Caki2 (cell line): ENCODE measurements at places on chromosomes 12 and 14.

GRCh38 chr12:52277486-52278245, 3.2 kb downstream of the KRT86 start:
- DNase-seq: no peak

- no peak for DNase-seq
These were observed 7.8 kb downstream of the PGF start for GRCh38 chr14:74947353-74948227.

DNA sequence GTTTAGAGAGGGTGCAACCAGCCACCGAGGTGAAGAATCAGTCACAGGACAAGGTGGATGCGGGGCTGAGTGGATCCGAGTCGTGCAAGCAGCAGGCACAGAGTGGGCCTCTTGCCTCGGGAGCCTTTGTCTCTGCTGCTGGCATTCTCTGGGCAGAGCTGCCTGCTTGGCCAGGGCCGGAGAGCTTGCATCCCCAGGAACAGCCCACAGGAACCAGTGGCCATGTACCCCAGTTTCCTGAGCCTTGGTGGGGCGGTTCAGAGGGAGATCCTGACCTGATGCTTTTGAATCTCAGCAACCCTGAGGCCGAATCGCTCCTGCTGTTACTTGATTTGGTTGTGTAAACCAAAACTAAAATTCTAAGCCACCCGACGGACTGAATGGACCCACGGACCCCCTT, 50.1 kb upstream of the EIF5 start:
- no peak for DNase-seq

GRCh38 chr12:122976648-122976975, 1.6 kb downstream of the OGFOD2 start:
- DNase-seq: no peak

DNA sequence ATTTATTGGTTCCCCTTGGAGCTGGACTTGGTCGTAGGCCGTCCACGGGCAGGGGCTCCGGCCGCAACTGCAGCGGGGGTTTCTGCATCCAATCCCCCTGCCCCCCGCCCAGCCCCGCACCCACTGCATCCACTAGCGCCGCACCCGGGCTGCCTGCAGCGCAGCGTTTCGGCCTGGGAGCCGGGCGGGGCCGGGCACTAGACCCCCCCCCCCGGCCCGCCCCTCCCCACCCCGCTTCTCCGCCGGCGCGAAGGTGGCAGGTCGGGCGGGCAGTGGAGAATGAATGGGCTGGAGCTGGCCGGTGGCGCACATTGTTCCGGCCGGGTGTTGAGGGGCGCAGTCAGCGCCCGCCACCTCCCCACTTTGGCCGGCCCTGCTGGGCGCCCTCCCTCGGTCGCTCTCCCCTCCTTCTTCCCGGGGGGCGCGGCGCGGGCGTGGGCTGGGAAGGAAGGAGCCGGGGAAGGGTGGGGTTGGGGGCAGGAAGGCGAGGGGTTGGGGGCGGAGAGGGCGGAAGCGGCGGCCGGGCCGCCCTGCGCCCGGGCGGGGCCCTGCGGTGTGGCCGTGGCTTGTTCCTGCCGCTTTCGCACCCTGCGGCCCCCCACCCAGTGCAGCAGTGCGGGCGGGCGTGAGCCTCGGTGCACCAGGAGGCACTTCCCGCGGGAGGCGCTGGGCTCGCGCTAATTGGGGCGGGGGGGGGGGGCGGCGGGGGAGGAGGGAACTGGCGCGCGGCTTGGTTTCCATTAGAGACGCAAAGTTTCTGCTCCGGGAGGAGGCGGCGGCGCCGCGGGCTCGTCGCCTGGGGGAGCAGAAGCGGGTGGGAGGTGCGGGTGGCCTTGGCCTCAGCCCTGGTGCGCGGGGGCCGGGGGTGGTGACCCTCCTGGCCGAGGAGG, 841 bp downstream of the CALM1 start:
- peak; percentile 51 for DNase-seq

DNA sequence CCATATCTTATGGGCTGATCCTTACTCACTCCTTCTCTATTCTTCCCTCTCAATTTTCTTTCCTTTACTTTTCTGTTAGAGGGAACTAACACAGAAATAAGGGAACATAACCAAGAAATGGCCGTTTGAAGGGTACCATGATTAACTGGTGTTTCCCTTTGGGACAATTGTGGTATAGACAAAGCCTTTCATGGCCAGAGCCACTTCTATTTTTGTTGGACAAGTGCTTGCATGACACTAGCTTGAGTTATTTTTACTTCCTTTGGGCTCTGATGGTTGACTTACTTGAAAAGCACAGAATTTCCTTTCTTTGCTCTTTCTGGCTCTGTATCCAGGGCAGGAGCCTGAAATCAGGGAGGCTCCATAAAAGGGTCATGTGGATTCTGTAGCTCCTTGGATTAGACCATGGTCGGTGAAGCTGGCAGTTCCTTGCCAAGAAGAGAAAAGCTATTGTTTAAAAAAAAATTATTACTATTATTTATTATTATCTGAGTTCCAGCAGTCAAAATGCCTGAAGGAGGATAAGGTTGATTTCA, 130.6 kb downstream of the KTN1 start:
- no peak for DNase-seq

- DNase-seq: no peak
These were observed 123.5 kb upstream of the TRHDE start for GRCh38 chr12:72148709-72149108.

DNA sequence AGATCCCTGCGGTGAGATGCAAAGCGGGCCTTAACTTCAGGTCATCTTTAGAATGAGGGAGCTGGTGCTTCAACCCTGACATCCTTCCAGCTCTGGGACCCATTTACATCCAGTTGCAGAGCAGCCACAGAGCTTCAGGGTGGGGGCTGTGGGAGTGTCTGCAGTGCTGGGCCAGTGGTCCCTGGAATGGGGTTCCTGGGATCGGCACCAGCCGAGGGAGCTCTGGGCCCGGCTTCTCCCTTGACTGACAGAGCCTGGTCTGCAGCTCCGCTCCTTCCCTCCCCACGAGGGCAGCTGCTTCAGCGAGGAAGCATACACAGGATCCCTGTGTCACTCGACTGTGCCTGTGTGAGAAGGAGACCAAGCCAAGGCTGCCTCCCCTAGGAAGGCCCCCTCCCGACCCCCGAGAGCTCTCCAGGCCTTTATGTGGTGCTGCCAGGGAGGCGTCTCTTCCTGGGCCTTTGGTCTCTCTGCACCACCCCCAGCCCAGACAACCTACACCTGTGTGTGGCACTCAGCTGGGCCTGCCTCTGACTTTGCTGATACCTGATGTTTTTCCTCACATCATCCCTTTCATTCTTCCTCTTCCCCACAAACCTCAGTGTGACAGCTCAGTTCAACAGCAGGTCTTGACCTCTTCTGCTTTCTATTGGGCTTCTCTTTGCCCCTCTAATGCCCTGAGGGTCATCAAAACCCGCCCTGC, 48.1 kb upstream of the RIN3 start:
- no peak for DNase-seq

DNA sequence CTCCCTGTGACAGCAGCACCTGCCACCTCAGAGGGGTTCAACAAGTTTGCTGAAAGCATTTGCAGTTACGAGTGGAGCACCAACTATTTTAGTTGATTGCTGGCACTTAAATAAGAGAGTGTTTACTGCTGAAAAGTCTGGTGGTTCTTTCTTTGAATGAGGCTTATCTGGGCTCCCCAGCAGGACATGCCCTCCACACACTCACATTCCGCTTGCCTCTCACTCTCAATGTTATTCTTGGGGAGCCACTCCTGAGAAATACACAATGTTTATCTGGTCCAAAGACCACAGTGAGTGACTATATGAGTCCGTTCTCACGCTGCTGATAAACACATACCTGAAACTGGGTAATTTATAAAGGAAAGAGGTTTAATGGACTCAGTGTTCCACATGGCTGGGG, 31.9 kb downstream of the NT5DC3 start:
- no peak for DNase-seq

DNA sequence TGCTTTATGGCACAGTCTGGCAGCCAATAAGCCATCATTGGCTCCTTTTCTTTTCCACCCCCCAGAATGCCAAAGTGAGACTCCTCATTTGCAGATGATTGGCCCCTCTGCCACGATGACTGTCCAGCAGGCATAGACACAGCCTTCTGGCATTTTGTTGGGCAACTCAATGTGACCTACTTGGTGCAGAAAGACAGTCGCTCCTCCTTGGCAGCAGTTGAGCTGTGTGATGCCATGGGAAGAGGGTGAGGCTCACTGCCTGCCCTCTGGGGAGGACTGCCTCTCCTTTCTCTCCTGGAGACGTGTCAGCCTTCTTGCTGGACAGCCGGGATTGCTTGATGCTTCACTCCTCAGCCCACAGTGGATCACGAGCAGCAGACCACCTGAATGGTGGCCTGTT, 264.9 kb downstream of the C12orf75 start:
- no peak for DNase-seq

GRCh38 chr12:14557966-14558365, 9.7 kb downstream of the PLBD1 start:
- no peak for DNase-seq

DNA sequence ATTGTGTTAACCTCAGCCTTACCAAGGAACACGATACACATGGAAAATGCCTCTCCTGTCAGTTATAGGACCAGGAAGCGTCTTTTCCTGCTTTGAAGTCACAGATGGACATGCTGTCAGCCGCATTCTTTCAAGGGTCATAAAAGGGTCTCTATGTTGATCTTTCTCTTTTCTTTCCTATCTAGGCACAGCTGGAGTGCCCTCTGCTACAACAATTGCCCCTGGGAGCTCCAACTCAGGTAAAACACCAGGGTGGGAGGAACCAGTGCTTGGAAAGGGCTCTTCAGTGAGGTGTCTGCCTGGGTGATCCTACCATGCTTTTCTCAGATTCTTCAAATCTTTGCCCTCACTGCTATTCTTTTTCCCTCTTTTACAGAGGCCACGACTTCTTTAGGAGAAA, 157.4 kb upstream of the CNTN1 start:
- DNase-seq: no peak
